ENCODE measurements at places on chromosomes 2 and 18.
A peak's percentile ranks its signal among the peaks of the same experiment; 100 is the strongest.

DNA sequence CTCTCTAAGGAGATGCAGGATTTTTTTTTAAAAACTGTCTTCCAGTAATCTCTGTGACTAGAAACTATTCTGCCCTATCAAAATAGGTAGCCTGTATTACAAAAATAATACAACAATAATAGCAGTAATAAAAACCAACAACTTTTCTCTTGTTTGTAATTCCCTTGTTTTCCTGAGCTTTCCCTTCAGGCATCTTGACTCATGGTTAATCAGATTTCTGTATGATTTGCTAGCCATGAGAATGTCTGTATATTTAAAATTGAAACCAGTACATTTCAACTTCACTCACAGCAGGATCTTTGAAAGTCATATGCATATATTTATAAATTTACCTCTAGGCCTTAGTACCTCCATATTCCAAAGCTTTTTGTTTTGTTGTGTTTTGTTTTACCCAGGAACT lies 38.2 kb downstream of the SLC4A10 start:
- DNase-seq, result no peak

GRCh38 chr2:9205963-9206948 lies at the start of gene ASAP2:
Gene ASAP2, plus strand, starts transcription at chr2:9206812. Its CDS starts 293 bp downstream, at chr2:9207105.
- DNase-seq, result no peak

GRCh38 chr2:145343287-145343686 lies 823.4 kb upstream of the ZEB2 start:
- DNase-seq, result no peak

GRCh38 chr2:8980096-8980495 lies 23.4 kb downstream of the MBOAT2 start:
- DNase-seq, result no peak

GRCh38 chr2:118881490-118882129 lies 34.2 kb upstream of the EN1 start:
- DNase-seq, result peak; percentile 51

DNA sequence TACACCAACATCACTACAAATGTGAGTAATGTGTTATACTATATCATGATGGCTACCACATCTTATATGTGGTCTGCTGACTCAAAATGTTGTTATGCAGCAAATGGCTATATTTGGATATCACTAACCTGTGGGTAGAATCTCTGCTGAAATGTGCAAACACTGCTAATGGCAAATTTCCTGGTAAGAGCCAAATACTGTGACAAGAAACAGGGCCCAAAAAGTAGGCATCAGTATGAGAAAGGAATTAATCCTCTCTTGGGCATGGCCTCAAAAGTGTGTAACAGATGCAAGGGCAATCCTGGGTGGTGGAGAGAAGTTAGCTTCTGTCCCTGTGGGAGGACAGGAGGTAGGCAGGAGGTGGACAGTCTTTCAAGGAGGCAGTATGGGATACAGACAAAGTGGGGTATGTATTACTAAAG lies 13.3 kb downstream of the ATF2 start:
- DNase-seq, result no peak

DNA sequence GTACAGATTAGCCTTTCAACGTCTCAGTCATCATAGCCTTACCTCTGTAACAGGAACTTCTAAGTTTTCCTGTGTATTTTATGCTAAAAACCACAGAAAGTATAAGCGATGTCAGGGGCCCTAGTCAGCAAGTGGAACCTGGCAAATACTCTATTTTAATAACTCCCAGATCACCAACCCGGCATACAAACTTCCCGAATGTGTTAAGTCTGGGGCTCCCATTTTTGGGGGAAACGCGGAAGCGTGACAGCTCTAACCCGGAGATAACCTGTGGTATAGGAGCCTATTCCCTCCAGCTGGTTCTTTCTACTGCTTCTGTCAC lies 574 bp downstream of the NIFK start:
- DNase-seq, result no peak

- DNase-seq, result no peak
Observed at GRCh38 chr18:5197461-5197860, 404 bp upstream of the AKAIN1 start.

DNA sequence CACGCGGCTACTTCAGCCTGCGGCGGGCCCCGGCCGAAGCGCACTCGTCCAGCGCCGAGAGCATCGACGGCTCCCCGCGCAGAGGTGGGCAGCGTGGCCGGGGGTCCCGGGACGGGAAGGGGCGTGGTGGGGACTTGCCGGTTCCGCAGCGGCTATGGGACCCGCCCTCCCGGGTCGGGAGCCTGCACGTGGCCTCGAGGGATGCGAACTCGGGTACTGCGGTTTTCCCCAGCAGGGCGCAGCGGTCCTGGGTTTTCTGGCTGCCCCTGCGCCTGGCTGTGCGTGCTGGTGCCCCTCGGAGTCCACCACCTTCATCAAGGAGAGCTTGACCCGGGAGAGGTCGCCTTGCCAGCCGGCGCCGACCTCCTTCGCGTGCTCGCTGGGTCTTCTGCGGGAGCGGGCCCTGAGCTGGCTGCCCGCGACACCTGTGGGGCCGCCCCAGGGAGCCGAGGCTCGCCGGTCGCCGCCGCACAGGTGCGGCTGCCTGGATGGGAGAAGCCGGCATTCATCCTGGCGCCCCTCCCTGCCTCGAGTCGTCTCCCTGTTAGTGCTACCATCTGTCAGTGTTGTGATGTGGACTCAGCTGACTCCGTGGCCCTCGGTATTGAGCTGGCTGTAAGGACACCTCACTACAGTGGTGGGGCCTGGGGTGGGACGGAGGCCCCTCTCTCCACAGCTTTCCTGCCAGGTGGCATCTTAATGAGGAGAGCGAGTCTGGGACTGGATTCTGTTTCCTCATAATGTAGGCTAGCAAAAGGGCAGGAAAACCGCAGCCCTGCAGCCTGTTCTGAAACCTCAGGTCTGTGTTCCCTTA lies 177.3 kb downstream of the AGAP1 start:
- DNase-seq, result peak; percentile 5

GRCh38 chr2:71612581-71613402 lies 159.4 kb downstream of the DYSF start:
- DNase-seq, result no peak

DNA sequence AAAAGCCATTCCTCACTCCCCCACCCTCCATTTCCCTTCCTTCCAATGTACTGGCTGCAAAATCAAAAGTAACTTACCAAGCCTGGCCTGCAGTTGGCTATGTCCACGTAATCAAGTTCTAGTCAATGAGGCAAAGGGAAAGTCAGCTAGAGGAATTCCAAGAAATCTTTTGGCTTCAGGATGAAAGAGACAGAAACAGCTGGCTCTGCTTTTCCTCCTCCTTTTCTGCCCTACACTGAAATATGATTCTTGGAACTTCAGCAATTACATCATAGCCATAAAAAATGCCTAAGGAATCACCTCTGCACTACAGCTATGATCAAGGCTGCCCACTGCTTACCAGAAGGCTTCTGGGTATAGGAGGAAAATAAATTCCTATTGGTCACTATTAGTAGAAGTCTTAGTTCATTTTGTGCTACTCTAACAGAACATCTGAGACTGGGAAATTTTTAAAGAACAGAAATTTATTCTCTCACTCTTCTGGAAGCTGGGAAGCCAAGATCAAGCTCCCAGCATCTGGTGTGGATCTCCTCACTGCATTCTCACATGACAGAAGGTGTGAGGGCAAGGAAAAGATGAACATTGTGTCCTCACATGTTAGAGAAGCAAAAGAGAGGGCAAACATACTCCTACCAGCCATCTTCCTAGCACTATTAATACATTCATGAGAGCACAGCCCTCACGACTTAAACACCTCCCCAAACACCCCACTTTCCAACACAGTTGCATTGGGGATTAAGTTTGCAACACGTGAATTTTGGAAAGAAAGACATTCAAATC lies 219.9 kb downstream of the TMX3 start:
- DNase-seq, result no peak

DNA sequence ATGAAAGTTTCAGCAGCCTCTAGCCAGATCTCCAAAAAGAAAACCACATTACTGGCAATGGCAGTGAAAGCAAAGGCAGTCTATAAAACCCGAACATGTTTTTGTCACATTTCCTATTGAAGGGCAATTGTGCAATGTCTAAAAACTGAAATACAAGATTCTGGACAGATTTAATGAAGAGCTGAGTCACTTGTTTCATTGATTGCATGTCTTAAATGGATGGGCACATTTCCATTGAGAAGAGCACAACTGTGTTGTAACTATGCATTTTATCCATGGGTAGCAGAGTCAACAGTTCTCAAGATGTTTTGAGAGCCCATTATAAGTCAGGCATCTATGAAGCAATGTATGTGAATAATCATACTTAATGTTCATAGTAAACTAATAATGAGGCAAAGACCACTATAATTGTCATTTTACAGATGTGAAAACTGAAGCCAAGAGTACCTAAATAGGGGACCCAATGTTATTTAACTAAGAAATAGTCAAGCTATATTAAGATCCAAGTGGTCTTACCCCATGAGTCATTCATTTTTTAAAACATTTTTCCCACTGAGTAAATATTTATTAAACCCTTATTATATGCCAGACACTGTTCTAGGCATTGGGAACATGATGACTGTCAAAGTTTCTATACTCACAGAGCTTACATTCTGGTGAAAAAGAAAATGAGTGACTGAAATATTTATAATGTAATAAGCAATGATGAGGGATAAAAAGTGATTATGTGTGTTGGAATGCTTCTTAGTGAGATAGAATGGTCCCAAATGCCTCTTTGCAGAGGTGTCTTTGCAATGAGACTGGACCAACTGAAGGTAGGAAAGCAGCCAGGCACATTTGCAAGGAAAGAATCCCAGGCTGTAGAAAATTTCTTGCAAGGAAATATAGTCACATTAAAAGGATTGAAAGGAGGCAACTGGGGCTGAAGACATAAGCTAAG lies 818.9 kb upstream of the ACVR2A start:
- DNase-seq, result no peak

GRCh38 chr2:29114586-29114945 lies 649 bp upstream of the CLIP4 start:
- DNase-seq, result no peak

DNA sequence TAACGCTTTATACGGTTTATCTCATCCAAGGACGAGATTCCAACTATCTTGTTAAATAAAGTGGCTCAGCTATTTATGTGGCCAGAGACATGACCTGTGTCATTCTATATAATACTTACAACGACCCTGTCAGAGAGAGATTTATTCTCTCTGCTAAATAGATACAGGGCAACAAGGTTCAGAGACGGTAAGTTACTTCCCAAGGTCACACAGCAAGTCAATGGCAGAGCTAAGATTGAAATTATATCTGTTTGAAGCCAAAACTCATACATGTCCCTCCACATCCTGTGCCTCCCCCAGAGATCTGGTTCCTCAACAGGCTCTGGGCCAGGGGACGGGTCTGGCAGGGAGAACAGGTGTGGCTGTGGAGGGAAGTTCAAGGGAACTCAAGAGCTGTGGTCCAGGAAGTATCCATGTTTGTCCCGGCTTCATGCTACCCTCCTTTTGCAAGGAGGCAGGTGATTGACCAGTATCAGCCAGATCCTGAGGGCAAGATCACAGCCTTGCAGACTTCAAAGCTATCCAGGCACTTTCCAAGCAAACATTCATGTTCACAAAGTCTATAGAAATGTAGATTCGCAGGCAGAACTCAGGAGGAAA lies 99.8 kb downstream of the CAPN13 start:
- DNase-seq, result no peak

GRCh38 chr2:161419638-161420190 lies 3.6 kb downstream of the TBR1 start:
- no peak for DNase-seq

DNA sequence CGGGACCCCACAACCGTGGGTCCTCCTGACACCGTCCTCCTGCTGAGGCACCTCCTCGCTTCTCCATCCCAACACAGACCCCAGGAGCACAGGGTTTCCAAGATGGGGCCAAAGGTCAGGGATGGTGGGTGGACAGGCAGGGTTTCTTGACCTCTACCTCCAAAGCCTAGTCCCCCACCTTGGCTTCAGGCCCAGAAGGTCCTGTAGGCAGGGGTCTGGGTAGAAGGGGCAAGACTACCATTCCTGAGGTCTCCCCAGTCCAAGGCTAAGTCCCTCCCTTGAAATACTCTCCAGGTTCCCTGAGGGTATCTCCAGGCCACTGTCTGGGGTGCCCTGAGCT lies 7.1 kb downstream of the CYP26B1 start:
- no peak for DNase-seq

- no peak for DNase-seq
Observed at GRCh38 chr2:137888845-137889244, 75.4 kb upstream of the HNMT start.

DNA sequence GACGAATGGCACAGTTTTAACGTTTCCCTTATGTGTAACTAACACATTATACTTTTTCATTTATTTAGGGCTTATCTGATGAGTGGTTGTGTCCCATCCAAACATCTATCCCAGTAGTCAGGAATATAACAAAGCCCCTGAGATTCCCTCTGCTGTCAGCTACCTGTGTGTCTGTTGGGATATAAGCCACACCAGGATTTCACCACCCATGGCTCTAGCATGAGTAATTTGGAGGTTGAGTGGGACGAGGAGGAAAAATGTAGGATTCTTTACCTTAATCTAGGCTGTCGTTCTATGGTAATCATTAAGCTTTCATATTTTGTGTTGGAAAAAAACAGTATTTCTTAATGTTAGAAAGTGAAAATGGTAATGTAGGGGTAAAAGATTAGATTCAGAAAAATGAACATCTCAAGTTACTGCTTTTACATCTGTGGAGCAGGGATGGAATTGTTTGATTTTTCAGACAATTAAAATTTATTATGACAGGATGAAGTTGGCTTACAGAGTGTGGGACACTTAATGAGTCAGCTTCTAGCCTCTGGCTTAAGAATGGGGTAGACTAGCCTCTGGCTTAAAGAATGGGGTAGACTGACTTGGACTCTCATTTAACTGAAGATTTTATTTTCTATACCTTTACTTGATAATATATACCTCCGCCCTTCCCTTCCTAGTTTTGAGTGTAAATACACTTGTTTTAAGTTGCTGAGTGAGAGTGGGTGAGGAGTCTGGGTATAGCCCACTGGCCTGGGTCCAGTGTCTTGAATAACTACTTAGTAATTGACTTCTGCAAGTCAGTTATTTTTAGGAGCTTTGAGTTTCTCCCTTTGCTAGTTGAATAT lies 88.5 kb upstream of the RANBP2 start:
- DNase-seq, result no peak

DNA sequence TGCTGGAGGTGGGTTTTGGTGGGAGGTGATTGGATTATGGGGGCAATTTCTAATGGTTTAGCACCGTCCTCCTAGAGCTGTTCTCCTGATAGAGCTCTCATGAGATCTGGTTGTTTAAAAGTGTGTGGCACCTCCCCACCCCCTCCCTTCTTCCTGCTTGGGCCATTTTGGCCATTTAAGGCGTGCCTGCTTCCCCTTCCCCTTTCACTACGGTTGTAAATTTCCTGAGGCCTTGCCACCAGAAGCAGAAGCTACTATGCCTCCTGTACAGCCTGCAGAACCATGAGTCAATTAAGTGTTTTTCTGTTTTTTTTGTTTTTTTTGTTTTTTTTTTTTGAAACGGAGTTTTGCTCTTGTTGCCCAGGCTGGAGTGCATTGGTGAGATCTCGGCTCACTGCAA lies 335.7 kb upstream of the HS6ST1 start:
- no peak for DNase-seq

Data from T-helper 9 cell (primary cell).